Globus pallidus (tissue), 1 donor: ENCODE measurements at places on chromosomes 1 and 21.

- no peak for DNase-seq
These were observed 35.2 kb downstream of the KANK4 start for GRCh38 chr1:62283986-62284385.

GRCh38 chr21:45085700-45086099, 11.3 kb downstream of the ADARB1 start:
- DNase-seq: no peak

DNA sequence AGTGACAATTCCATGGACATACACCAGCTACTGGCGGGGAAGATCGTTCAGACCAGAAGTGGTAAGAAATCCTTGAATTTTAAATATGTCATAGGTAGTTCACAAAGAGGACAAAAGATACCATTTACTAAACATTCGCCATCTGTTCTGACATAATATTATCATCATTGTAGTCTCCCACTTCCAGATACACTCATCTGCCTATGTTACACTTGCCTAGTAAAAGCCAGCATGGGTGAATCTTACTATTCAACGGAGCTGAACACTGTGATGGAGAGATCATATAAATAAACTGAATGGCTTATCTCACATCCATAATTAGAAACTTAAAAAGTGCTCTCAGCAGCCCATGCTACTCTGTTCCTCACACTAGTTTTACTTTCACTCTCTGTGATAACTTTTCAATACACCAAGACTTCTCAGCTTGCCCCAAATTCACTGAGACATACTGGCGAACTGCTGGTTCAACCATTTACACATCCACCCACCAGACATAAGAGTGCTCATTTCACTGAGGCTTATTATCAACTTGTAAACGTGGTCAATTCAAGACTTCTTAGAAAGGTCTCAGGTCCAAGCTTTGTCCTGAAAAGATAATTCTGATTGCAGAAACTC, 463 bp upstream of the PRRC2C start:
- DNase-seq: no peak

GRCh38 chr1:175134500-175134899, 58.1 kb downstream of the KIAA0040 start:
- no peak for DNase-seq

GRCh38 chr1:78035121-78035520, 10.6 kb upstream of the GIPC2 start:
- no peak for DNase-seq

- DNase-seq: peak; percentile 53
These were observed 105.6 kb downstream of the PLPP3 start for GRCh38 chr1:56473582-56474270.
